ENCODE measurements at places on chromosomes 4 and X. TPM values are rescaled to one million over a fixed set of nuclear protein-coding genes. Genes with fewer than 3 reads are reported as not detected.

Gene WNK3
- total RNA-seq = 0.68 TPM

Gene QRFPR
- total RNA-seq = not detected

Gene FMR1NB
- not detected for total RNA-seq

Gene IL21
- total RNA-seq = not detected

All from nasal cavity respiratory epithelium epithelial cell of viscerocranial mucosa (primary cell).